NCI-H1092 (cell line): ENCODE measurements at places on chromosomes 5 and 9.

DNA sequence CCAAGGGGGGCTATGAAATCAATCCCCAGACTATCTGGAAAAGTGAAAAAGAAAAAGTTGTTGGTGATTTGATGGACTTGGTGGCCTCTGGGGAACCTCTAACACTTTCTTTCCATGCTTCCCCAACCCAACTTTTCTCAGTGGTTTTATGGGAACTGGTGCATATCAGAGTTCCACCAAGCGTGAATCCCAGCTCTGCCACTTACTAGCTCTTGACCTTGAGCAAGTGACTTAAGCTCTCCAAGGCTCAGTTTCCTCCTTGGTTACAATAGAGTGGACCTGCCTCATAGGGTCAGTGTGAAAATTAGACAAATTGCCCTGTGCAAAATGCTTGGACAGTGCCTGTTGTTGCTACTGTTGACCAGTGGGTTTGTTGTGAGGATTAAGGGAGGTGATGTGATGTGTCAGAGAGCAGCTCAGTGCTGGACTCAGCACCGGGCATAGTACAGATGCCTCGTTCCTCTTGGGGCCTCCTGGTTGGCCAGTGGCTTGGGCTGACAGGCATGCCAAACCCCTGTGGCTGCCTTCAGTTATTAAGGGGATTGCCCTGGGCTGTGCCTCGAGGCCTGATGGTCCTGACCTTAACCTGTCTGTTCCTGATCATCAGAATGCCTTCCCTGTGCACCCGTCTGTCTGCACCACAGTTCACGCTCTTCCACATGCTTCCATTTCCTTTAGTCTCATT is 49.3 kb downstream of the COL15A1 start:
- DNase-seq: no peak

DNA sequence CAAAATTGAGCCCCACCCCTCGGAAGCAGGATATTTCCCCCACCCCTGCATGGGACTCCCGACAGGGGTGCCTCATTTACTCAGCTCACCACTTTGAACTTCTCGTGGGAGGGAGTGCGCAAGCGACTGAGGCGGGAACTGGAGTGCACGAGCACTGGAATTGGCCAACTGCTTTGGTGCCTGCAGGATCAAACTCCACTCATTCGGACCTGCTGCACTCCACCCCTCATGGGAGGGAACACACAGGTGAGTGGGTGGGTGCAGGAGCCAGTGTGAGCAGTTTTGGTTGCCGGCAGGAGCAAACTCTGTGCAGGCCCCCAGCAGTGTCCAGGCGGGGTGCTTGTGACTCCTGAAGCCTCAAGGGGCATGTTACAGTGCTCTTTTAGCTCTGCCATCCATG is 301.2 kb downstream of the TUSC1 start:
- DNase-seq: no peak

DNA sequence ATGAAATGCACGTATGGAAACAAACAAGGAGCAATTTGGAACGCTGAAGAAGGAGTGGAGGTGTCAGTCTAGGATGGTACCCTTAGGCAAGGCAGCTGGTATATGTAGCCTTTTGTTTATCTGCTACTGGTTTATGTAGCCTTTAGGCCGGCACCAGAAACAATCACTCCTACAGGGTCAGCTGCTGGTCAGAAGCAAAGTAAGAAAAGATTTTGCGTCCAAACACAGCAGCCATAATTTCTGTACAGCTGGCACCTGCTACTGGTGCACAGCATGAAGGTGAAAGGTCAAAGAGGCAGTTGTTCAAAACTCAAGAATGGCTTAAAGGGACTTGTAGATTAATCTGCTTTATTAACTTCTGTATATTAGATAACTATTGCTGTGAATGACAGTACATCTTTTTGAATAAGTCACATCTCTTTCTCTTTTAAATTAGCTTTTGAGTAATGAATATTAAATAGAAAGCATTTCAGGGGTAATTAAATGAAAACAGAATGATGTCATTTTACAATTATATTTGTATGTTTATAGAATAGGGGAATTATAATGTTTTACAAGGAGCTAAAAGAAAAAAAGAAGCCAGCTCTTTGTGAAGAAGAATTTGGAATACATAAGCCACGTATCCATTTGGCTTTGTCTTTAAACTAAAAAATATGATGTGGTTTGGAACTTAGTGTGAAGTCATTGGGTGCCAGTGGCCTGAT is 33.1 kb upstream of the TLX3 start:
- DNase-seq: no peak

GRCh38 chr5:94702729-94703128 is 84.3 kb downstream of the SLF1 start:
- no peak for DNase-seq

DNA sequence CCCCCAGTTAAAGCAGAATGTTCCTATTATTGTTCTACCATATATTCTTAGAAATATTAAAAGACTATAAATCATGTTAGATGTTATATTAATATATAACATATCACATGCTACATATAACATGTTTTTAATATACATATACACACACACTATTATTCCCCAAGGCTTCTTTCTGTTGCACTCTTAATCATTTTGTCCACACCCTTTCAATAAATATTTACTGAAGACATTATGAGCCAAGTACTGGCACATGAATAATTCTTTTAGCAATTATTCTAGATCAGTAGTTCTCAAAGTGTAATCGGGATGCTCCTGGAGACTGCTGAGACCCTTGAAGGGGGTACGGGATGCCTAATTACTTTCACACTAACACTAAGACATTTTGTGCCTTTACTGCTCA is 143.9 kb downstream of the GNAQ start:
- DNase-seq: no peak

GRCh38 chr9:105969636-105970035 is 275.3 kb downstream of the TMEM38B start:
- no peak for DNase-seq
